ENCODE measurements at places on chromosomes 12 and 14. TPM values are rescaled to one million over a fixed set of nuclear protein-coding genes. Genes with fewer than 3 reads are reported as not detected.

C3AR1 gene
- 0.80 TPM for total RNA-seq

GDF3 gene
- total RNA-seq, result not detected

DAAM1 gene
- total RNA-seq, result 9.4 TPM

KIF26A gene
- 0.27 TPM for total RNA-seq

FLRT2 gene
- total RNA-seq, result not detected

Measured in activated CD8-positive, alpha-beta memory T cell treated with anti-CD3 and anti-CD28 coated beads for 36 hours (primary cell).